HFFc6 (cell line): ENCODE measurements at places on chromosomes 3 and 15.

- DNase-seq = no peak
Measured at GRCh38 chr15:57253082-57253481, 123.2 kb upstream of the CGNL1 start.

DNA sequence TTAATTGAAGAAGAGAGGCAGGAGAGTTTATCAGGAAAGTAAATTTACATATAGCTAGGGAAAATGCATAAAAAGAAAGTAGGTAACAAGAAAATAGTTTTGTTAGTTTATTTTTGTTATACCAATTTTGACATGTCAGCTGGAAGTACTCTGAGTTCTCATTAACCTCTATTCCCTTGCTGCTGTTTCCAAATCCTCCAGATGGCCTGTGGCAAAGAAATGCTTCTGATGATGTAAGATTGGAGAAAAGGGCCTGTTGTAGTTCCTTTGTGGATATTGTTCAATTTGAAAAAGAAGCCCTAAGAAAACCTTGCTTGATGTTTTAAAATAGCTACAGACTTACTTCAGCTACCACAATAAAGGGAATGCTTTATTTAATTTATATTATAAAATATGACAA lies 192.9 kb upstream of the SLITRK3 start:
- no peak for DNase-seq

- DNase-seq = peak; percentile 9
Measured at GRCh38 chr3:114290911-114291901, 2.6 kb upstream of the TIGIT start.

DNA sequence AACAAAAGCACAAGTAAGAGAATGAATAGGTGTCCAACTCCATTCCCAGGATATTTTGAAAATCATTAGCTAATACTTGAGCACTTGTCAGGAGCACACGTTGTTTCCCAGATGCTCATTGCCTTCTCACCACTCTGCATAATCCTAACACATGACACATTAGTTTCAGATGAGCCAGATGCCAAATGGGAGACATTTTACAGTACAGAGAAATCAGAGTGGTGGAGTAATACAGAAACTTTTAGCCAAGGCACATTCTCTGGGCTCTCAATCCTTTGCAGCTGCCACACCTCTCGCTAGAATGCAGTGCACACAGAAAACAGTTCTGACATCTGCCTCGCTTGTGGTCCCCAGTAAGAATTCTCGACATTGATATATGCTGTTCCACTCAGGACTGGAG lies 76.6 kb downstream of the P3H2 start:
- peak; percentile 62 for DNase-seq

GRCh38 chr3:108053483-108053882 lies 37.3 kb downstream of the CD47 start:
- DNase-seq = no peak

- DNase-seq = no peak
Measured at GRCh38 chr15:73367624-73368300, 996 bp downstream of the HCN4 start.

DNA sequence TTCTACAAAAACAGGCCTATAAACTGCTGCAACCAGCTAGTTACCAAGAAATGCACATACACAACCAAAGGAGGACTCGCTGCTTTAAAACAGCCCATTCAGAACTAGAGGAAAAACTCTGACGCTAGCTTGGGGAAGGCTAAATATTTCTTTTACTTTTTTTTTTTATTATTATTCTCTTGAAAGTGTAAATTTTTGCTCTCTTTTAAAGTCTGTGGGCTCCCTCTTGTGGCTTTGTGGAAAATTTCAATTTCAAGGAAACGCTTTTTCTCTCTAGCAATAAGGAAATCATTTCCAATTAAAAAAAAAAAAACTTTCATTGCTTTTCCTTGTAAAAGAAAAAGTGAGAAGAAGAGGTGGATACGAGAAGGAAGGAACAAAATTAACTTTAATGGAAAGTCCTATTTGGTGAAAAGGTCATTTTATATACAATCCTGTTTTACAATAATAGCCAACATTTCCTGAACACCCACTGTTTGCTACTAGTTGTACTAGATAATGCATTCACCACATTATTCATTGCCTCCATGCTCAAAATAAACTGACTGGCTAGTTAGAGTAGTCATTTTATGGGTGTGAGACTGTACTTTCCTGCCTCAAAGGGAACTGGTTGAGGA lies 51.2 kb upstream of the SAMMSON start:
- DNase-seq = peak; percentile 34

GRCh38 chr3:144265542-144266100 lies 294.0 kb downstream of the DIPK2A start:
- no peak for DNase-seq

GRCh38 chr3:102189956-102190723 lies 244.7 kb upstream of the ZPLD1 start:
- no peak for DNase-seq

- DNase-seq = peak; percentile 52
Measured at GRCh38 chr15:74336061-74337005, 31.1 kb downstream of the CYP11A1 start.

DNA sequence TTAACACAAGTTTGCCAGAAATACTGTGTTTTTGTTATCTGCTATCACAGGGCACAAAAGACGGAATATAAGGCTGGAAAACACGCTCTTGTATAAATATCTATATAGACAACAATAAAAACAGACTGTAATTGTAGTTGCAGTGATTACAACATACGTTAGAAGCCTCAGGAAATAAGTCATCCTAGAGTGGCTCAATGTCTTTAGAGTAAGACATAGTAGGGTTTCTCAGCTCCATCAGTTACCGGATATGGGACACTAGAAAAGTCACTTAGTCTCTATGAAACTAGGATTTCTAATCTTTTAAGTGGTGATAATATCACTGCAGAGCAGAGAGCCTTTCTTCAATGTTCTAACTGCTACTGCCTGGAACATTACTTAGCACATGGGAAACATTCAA lies 208.8 kb downstream of the STAG1 start:
- no peak for DNase-seq
